ENCODE measurements at places on chromosomes 6 and 20.
A peak's percentile ranks its signal among the peaks of the same experiment; 100 is the strongest.

GRCh38 chr6:126811321-126811720, 307.1 kb upstream of the RSPO3 start:
- peak; percentile 43 for DNase-seq

GRCh38 chr6:38730140-38730862, 15.2 kb downstream of the DNAH8 start:
- no peak for DNase-seq

GRCh38 chr6:156955494-156956183, 178.5 kb downstream of the ARID1B start:
- no peak for DNase-seq

GRCh38 chr6:150719099-150719766, 119.5 kb downstream of the PLEKHG1 start:
- no peak for DNase-seq

GRCh38 chr6:42522036-42522435, 41.8 kb upstream of the UBR2 start:
- DNase-seq = peak; percentile 30

- DNase-seq = no peak
Observed at GRCh38 chr20:60214901-60215815, 256.9 kb downstream of the CDH26 start.

GRCh38 chr6:21816231-21816630, 222.7 kb downstream of the SOX4 start:
- no peak for DNase-seq

- DNase-seq = no peak
Observed at GRCh38 chr20:34300256-34300806, 2.8 kb downstream of the AHCY start.

DNA sequence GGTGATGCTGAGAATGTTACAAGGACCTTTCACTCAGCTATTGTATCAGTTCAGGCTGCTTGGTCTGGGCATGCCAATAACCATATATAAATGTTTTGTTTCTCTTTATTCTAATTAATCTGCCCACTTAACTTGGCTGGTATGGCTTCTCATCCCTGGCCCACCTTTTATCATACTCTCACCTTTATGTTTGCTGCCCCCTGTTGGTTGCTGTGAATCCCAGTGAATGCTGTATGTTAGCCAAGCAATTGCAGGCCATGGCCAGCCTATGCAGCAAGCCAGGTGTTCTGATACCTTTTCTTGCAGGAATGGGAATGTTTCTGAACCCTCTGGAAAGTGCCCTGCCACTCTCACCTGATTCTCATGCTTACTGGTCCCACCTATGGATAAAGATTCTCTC, 54.6 kb downstream of the PCSK2 start:
- DNase-seq = peak; percentile 10

- DNase-seq = peak; percentile 91
Observed at GRCh38 chr6:43838276-43839036, 68.4 kb downstream of the VEGFA start.

- DNase-seq = no peak
Observed at GRCh38 chr20:50277460-50278376, 87.1 kb downstream of the CEBPB start.

DNA sequence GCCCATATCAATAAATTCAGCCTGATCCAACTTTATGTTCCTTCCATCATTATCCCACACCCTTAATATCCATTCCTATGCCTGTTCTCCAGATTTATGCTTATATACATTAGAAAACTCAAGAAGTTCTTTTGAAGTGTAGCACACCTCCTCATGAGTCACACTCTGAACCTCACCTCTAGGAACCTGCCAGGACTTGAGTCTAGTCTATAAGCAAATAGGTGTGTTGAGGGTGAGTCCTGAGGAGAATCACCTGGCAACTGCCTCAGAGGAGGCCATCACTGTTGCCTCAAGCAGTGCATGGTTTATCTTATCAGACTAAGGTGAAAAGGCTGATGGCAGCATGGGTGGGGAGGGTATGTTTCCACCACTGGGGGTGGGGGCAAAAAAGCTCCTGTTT, 496.7 kb downstream of the C6orf118 start:
- no peak for DNase-seq

GRCh38 chr20:22684072-22684762, 99.8 kb upstream of the FOXA2 start:
- DNase-seq = peak; percentile 81

GRCh38 chr6:45697605-45698004, 318.1 kb downstream of the CLIC5 start:
- peak; percentile 93 for DNase-seq

GRCh38 chr6:45504947-45505346, 127.2 kb upstream of the SUPT3H start:
- peak; percentile 19 for DNase-seq

DNA sequence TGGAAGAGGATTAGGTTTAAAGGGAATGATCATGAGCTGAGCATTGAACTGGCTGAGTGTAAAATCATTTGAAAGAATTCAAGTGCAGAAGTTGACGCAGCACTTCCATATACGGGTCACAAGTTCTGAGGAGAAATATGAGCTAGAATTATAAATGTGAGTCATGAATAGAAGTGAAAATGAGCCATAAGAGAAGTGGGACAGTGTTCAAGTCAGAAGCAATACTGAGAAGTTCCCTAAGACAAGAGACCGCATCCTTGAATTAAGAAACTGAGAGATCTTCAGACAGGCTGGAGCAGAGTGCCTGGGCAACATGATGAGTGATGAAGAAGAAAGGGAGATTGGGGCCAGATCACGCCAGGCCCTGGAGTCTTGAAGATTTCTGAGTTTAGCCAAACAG, 209.7 kb downstream of the TBX18 start:
- DNase-seq = no peak

- DNase-seq = peak; percentile 82
Observed at GRCh38 chr20:51966296-51966971, 164.1 kb upstream of the SALL4 start.

DNA sequence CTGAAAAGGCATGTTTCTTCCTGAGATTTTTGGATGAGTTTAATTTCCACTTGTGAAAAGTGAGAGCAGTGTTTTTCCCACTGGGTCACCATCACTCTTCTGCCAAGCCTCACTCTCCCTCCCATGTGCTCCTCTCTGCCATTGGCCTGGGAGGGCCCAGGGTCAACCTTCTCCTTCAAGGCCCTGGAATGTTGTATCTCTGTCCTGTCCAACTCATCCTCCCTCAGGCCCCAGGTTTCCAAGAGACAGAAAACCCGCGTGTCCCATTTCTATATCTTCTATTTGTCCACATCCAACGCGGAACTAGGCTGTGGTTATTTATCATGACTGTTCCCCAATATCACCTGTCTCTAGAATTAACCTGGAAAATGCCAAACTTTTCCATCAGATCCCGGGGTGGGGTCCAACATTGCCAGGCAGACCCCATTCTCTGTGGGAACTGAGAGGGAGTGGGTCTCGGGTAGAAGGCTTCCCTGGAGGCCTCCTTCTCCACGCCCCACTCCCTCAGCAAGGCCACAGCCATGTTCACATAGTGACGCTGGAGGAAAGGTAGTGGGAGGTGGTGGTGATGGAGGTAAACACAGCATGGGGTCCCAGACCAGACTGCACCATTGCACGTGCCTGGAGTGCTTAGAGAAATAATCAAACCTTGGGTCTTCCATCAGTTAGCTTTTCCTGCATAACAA, 173.5 kb downstream of the SCP2D1 start:
- no peak for DNase-seq

DNA sequence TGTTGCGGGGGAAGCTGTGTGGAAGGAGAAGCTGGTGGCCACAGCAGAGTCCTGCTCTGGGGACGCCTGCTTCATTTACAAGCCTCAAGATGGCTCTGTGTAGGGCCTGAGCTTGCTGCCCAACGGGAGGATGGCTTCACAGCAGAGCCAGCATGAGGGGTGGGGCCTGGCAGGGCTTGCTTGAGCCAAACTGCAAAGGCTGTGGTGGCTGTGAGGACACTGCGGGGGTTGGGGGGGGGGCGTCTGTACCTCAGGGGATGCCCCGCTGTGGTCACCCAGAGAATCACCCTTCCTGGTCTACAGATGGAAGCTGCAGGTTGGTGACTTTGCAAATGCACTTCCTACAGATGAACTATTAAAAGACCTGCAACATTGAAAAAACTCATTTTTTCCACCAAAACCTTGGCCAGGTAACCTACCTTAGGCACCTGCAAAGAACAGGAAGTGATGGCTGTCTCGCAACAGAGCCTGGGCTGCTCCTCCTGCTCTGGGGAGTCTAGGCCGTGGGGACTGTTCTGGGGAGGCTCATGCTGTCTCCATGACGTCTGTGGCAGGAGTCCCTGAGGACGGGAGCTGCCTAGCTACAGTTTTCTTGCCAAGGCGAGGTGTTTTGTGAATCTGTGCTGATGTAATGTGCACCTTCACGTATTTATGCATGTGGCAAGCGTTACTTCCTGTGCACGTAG, 7.3 kb downstream of the NPBWR2 start:
- no peak for DNase-seq

- DNase-seq = no peak
Observed at GRCh38 chr6:142722012-142722411, 223.0 kb downstream of the HIVEP2 start.

DNA sequence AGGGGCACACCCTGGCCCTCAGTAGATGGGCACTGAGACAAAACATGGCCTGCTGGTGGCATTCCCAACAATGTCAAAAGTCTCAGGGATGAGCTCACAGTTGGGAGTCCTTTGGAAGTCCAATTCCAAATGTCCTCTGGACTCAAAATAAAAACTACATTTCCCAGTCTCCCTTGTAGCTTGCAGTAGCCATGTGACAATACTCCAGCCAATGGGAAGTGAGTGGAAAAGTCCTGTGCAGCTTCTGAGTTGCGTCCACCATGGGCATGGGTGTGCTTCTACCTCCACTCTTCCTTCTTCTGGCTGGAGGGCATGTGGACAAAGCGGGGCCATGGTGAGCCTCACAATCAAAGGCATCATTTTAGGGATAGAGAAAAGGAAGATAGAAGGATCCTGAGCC, 5.8 kb upstream of the ADAM33 start:
- peak; percentile 84 for DNase-seq

GRCh38 chr6:131014080-131014776, 48.8 kb downstream of the EPB41L2 start:
- DNase-seq = no peak

GRCh38 chr6:37589941-37590340, 90.2 kb upstream of the CCDC167 start:
- DNase-seq = no peak

DNA sequence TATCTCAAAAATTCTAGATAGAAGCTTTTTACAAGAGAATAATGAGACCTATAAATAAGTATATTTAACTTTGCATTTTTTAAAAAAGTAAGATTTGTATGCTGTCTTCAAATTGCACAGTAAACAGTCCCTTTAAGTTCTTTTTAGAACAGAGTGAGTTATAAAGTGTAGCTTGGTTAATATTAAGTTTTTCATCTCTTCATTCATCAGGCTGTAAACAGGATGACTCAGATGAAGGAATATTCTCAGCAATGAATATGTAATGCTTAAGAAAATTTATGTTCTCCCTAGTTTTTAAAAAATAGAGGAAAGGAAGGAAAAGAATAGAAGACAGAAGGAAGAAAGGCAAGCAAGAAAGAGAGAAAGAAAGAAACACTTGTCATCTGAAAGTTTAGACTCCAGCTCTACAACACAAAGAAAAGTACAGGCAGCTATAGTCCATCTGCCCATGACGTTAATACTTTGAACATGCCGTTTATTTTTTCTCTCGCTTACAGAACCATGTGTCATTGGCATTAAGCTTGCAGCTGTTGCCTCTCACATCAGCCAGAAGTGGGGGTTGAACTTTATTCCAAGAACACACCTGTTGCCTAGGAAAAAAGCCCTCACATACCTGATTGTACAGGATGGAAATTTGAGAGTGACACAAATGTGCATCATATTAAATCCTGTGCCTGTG, 36.1 kb downstream of the CAP2 start:
- no peak for DNase-seq

DNA sequence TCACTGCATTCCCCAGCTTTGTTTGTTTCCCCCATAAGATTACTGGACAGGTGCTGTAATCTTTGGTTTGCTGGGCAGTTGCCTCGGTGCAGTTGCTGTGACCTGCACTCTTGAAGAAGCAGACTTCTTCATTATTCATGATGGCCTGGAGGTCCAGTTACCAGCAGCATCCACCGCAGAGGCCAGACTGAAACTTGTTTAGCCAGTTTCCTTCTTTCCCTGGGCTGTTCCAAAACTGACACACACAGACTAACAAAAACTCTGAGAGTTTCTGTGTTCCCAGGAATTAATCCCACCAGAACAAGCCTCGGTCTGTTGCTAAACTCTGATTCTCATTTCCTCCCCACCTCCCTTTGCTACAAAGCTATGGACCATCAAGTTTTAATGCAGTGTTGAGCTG, 144.1 kb downstream of the QRSL1 start:
- DNase-seq = no peak

DNA sequence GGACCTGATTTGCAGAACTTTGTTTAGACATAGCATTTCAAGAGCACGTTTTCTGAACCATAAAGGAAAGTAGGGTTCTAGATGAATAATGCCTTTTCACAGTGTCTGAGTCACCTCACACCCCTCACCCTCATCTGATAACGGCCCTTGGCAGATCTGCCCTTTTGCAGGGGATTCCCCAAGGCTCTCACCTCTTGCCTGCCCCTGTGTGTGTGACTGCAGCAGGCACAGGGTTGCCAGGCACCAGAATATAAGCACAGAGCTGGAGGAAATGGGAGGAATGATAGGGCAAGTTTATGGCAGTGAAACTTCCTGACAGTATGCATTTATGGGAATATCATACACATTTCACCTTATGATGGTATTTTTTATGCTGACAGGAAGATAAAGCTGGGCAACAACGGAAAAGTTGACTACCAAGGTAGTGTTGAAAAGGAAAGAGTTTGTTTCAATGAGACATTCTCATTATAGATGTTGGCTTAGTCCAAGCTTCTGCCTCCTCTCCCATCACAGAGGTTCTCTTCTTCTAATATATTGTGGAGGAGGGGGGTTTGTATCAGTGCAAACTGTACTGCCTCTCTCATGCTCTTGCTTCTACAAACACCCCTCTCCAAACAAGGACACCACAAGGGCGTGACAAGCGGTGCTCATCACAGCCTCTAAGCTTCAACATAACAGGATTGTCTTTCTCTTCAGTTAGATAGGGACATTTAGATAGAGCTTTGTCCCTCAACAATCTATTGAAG, 101.5 kb upstream of the BACH2 start:
- no peak for DNase-seq

GRCh38 chr6:75472885-75473284, 20.7 kb downstream of the FILIP1 start:
- no peak for DNase-seq

DNA sequence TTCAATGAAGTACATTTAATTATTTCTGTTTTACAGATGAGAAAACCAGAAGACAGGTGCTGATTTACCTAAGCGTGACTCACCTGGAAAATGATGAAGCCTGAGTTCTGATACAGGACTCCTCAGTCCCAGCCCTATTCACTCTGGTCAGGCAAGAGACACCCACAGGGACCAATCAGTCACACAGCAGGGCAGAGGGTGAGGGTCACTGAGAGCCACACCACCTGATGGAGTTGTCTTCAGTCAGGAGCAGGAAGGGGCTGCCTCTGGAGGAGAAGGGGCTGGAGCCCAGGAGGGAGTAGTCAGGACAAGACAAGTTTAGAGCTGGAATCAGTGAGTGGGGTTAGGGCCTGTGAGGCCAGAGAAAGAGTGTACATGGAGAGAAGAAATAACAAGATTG, 251.2 kb upstream of the MOCS1 start:
- no peak for DNase-seq
